ENCODE measurements at places on chromosomes 4 and X.

- no peak for DNase-seq
Measured at GRCh38 chr4:117996891-117997290, 37.4 kb upstream of the NDST3 start.

GRCh38 chr4:153269218-153269990 is 65.2 kb downstream of the TRIM2 start:
- no peak for DNase-seq

DNA sequence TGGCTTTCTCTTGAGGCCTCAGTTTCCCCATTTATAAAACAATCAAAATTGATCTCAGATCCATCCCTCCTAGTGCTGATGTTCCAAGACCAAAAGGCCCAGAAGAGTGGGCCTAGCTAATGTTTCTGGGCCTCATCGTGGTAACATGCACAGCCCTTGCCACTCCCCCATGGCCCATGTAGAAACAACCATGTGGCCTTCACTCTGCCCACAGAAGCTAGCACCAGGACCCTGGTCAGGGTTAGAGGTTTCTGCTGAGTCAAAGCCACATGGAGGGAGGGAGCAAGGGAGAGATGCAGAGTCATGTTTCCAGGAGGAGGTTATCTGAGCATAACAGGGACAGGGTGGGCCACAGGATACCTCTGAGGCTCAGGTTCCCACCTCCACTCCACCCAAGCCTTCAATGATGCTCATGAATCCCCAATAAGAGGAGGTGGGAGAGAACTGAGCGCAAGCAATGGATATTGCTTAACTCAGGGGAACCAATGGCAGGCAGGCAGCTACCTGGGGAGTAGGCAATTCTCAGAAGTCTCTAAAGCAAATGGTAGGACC is 16.9 kb downstream of the OTUD5 start:
- DNase-seq: no peak

DNA sequence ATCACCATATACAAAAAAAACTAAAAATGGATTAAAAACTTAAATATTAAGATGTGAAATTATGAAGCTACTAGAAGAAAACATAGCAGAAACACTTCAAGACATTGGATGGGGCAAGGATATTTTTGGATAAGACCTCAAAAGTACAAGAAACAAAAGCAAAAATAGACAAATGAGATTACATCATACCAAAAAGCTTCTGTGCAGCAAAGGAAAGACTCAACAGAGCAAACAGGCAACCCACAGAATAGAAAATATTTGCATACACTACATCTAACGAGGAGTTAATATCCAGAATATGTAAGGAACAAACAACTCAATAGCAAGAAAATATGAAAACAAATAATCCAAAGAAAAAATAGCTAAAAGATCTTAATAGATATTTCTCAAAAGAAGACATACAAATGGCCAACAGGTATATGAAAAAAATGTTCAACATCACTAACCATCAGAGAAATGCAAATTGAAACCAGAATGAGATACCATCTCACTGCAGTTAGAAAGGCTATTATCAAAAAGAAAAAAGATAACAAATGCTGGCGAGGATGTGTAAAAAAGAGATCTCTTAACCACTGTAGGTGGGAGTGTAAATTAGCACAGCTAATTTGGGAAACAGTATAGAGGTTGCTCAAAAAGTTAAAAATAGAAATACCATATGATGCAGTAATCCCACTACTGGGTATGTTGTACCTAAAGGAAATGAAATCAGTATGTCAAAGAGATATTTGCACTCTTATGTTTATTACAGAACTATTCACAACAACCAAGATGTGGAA is 17.8 kb upstream of the LRCH2 start:
- no peak for DNase-seq

DNA sequence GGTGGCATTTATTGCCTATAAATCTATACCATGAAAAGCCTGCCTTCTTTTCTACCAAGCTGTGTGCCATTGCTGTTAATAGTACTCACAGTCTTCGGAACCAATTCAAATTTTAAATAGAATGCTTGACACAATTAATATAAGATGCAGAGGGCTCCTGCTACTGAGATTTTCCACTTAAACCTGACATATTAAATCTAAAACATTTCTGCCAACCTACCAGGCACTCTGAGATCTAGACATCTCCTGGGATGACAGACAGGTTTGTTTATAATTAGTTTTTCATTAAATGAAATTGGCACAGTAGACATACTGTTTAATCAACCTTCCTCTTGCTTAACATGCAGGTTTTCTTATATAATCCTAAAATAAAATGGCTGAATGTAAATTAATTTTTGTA is 117.3 kb upstream of the CBR4 start:
- DNase-seq: no peak

DNA sequence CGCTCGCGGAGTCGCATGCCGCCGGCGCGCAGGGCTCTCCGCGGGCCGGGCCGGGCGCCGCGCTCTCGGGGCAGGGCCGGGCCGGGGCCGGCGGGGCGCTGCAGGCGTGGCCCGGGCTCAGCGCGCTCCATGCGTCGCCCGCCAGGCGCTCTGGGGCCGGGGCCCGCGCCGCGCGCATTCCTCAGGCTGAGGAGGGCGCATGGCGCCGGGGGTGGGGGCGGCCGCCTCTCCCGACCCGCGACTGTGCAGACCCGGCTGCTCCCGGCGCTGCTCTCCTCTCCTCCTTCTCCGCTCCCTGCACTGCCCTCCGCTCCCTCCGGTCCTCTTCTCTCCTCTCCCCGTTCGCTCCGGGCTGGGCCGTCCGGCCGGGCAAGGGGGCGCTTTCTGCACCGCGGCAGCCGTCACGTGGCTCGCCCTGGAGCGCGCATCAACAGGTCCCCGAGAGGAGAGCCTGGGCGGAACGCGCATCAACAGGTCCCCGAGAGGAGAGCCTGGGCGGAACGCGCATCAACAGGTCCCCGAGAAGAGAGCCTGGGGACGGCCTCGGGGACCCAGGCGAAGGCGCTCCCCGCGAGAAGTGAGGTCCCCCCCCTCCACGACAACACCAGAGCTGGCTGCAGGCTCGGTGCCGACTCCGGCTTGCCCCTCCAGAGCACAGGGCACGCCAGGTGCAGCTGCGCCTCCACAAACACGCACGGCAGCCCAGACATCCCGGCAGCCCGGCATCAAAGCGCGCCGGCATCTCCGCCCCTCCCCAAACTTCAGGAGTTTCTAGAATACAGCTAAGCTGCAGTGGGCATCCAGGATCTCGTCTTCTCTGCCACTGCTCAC is 12.9 kb downstream of the PPP2R3B start:
- DNase-seq: no peak

DNA sequence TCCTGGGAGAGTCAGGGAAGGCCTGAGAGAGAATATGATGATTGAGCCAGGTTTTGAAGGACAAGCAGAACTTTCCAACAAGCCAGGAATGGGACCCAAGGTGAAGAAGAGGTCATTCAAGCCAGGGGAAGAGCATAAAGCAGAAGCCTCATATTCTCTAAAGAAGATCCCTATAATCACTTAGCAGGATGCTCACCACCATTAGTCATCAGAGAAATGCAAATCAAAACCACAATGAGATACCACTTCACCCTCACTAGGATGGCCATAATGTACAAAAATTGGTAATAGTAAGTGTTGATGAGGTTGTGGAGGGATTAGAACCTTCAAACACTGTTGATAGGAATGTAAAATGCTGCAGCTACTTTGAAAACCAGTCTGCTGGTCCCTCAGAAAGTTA is 20.5 kb upstream of the SUPT20HL1 start:
- DNase-seq: peak; percentile 32

DNA sequence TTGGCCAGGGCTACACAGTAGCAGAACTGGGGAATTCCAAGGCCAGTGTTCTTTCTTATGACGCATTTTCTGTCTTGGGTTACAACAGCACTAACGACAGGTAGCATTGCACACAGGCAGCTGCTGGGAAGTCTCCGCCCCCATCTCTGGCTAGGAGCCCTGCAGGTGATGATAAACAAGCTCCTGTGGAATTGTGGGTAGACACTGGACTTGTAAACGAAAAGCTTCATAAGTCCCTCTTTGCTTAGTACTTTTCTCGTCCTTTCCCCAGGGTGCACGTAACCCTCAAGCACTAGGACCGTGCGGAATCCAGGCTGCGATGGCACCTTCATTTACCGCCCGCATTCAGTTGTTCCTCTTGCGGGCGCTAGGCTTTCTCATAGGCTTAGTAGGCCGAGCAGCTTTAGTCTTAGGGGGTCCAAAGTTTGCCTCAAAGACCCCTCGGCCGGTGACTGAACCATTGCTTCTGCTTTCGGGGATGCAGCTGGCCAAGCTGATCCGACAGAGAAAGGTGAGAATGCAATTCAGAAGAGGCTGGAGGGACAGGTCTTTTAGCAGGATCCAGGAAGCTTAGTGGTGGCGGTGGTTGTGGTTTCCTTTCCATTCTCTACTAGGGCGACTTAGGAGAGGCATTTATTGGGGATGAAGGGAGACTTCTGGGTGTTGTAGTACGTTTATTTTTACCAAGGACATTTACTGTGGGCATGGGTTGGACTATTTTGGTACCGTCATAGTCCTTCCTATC is at the start of gene FAAH2:
TSS of gene FAAH2 (plus strand) at position 200 of the 745 bp plus-strand sequence. CDS start at position 320, 120 bp downstream.
- DNase-seq: peak; percentile 28

DNA sequence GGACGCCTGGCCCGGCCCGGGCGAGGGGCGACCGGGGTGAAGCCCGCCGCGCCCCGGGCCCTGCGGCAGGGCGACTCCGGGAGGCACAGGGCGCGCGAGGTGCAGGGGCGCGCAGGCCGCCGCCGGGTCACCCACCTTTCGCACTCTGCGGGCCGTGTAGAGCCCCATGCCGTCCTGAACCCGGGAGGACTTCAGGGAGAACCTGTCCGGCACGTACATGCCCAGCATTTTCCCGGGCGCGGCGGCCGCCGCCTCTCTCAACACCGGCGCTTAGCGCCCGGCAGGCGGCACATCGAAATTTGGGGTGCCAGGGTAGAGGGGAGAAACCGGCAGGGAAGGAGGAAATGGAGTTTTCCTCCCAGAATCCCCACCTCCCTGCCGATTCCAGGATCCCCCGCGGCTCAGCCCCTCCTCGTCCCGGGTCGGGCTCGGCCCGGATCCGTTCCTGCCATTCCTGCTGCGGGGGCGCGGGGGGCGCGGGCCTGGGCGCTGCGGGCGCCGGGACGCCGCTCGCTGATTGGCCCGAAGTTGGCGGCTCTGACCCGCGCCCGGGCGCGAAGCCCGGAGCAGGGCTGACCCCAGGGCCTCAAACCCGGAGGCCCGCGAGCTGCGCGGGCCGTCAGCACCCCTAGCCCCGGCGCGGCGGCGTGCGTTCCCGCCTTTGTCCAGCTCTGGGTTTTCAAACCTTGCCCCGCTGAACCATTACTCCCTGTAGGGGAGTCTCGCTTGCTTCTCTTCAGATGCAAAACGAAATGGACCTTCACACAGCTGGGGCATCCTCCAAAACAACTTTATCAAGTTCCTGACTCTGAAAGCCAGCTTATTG is at the start of gene PRDM5:
TSS of gene PRDM5 (minus strand) at position 346 of the 826 bp plus-strand sequence. CDS start at position 228, 118 bp downstream.
- DNase-seq: peak; percentile 63

DNA sequence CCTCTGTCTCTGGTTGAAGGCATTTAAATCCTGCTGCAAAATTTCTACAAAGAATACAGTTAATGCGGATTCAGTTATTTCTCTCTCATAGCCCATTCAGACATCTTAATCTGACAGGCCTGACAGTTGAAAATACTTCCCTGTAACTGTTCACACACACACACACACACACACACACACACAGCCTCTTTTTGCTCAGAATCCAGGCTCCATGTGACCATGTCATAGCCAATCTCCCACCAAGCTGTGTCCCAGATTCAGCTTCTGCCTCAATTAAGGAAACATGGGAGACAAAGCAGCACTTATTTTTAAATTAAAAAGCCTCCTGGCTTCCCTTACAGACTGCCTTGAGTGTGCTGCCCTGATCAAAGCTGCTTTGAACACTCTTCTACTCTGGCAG is 49.3 kb upstream of the EFHC2 start:
- no peak for DNase-seq

DNA sequence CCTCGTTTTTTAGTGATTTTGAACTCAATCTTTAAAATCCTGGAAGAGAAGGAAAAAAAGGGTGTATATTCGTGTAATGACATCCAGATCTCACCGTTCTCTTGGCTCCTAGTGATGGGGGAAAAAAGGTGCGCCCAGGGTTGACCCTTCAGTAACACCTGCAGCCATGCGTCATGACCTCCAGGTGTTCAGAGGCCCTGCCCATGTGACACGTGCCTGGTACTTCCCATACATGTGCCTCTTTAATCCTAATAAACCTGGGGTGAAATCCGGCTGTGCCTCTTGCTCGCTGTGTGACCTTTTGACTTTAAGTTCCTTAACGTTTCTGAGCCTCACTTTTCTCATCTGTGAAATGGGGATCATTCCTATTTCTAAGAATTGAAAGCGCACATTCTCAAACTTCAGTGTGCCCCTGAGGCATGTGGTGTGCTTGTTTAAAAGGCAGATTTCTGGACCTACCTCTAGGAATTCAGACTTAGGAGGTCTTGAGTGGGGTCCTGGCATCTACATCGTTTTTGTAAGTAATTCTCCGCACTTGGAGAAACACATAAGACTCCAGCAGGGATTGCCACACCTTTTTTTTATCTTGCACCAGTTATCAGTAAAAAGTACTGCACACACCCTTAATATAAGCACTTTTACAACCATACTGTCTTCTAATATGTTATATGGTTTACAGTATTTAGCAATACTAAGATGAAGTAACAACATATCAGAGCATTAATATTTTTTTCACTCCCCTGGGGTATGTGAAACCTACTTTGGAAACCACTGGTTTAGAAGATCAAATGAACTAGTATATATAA is 90.1 kb downstream of the RELL1 start:
- DNase-seq: no peak

DNA sequence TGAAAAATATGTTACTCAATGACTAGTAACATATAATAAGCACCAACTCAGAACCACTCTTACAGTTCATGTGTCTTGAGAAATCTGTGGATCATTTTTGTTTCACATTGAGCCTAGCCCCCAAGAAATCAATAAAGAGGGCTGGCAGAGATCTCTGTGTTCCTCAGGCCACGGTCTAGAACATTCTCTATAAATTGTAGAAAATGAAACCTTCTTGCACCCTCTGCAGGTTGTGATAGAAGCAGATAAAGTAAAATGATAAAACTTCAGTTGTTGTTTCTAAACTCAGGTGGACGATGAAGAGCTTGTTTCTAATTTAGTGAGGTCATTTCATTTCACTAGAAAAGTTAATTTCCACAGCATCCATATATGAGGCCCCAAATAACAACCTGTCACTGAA is 182.7 kb downstream of the KIT start:
- DNase-seq: no peak

DNA sequence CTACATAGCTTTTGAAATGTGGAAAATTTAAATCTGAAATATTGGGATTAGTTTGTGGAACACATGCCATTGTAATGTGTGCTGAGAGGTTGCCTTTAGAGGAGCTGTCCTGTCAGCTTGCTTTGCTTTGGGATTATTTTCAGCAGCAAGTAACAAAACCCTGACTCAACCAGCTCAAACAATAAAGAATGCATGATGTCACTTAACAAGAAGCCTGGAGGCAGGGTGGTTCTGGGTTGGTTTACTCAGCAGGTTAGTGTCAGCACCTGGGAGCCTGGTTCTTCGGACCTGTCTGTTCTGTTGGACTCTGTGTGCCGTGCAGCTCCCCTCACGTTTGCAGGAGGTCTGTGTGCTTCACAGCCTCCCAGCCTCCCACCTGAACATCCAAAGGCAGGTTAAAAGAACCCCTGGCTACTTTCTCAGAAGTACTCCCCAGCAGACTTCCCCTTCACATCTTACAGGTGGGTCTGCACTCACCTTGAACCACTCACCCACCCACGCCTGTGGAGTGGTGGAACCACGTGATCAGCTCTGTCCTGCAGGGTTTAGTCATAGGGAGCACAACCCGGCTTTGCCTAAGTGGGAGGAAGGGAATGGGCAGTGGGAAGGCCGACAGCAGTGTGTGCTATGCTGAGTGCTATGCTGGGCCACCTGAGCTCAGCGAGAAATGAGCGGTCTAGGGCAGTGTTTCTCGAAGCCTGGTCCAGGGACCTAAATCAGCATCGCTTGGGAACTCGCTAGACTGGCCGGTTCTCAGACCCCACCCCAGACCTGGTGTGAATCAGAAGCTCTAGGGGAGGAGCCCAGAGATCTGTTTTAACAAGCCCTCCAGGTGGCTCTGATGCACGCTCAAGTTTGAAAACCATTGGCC is 20.4 kb downstream of the TMEM131L start:
- peak; percentile 83 for DNase-seq

All from M059J (cell line).